ENCODE measurements at places on chromosomes 1 and 21.

- DNase-seq = no peak
Measured at GRCh38 chr1:14986168-14986567, 167.4 kb upstream of the TMEM51 start.

- DNase-seq = no peak
Measured at GRCh38 chr1:91730801-91731732, 154.9 kb downstream of the TGFBR3 start.

DNA sequence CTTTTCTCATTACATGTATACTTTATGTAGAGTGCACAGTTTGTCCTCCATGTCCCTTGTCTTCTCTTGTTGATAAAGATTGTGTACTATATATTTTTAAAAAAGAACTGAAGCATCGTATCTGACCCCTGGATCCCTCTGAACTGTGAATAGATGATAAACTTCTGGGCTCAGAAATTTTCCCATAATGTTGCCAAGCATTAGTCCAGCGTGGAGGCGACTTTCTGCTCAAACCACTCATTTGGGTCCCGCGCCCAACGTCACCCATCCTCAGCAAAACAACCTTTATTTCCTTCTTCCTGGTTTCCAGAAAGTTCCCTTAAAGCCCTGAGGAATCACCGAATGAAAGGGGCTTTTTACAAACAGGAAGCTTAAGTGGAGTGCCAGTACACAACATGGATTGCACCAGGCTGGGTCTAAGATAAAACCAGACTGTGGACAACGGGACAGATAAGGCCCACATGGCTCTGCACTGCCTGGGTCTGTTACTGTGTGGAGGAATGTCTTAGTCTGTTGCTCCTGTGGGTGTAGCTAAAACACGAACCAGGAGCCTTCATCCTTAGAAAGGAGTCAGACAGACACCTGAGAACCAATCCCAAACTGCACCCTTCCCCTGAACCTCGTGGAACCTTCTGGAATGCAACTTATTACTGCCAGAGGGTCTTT, 15.6 kb downstream of the EVA1C start:
- no peak for DNase-seq

- DNase-seq = no peak
Measured at GRCh38 chr1:93552741-93553455, 105.0 kb downstream of the FNBP1L start.
